ENCODE measurements at places on chromosomes 5 and 9. TPM values are rescaled to one million over a fixed set of nuclear protein-coding genes. Genes with fewer than 3 reads are reported as not detected.

GRCh38 chr5:172064766-172065165 is 58.3 kb upstream of the FBXW11 start:
- no peak for DNase-seq

DNA sequence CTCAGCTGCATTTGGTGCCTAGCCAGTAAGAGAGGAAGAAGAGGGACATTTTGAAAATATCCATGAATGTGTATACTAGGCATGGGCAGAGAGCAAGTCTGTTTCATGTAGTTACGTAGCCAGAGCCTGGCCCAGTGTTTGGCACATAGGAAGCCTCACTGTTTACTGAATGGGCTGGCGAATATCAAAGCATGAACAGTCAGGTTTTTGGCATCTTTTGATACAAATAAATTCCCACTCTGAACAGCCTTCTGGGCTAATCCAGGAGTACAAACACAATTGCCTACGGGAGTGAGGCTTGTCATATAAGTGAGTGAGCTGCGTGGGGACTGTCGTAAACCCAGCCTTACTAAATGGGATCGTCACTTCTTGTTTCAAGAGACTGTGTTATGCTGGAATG is 253.1 kb upstream of the PANK3 start:
- no peak for DNase-seq

PCDHGA6 gene
- 2.9 TPM for polyA plus RNA-seq

- no peak for DNase-seq
Observed at GRCh38 chr5:150490296-150490669, 17.6 kb upstream of the NDST1 start.

GRCh38 chr9:86541014-86541570 is 186.9 kb upstream of the TUT7 start:
- peak; percentile 78 for DNase-seq

GRCh38 chr9:107351382-107352045 is 68.4 kb downstream of the RAD23B start:
- no peak for DNase-seq

DNA sequence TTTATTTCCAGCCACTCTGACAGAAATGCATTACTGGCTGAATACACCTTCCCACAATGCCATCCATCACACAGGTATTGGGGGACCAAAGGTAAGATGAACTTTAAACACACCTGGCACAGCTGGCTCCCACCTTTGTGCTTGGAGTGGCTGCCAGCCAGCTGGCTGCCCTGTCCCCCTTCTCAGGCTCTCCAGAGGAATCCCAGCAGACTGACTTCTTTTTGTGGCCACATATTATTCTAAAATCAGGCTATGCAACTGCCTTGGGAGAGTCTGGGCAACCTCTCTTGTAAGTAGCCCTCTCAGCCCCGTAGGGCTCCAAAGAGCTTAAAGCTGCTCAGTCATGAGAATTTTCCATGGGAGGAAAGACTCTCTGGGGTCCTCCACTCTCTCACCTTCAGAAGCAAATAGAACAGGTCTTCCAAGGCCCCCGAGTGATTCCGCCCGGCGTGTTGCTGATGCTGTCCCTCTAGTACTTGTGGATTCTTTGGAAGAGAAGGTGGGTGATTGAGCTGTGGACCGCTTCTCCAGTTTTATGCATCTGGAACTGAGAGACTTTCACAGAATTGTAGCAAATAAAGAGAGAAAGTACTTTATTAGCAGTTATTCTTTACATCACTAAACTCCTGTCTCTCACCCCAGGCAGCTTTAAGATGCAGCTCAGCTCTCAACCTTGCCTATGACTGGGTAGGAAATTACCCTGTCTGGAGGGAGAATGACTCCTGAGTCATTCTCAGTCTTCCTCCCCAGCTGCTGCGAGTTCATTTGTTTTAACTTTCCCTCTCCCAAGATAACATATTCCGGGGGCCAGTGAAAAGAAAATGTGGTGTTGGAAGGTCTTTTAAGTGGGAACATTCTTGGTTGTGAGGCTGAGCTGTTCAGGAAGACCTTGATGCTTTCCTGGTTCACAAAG is 159.4 kb upstream of the PITX1 start:
- DNase-seq = no peak

- DNase-seq = no peak
Observed at GRCh38 chr9:116278326-116278725, 124.7 kb downstream of the PAPPA start.

DNA sequence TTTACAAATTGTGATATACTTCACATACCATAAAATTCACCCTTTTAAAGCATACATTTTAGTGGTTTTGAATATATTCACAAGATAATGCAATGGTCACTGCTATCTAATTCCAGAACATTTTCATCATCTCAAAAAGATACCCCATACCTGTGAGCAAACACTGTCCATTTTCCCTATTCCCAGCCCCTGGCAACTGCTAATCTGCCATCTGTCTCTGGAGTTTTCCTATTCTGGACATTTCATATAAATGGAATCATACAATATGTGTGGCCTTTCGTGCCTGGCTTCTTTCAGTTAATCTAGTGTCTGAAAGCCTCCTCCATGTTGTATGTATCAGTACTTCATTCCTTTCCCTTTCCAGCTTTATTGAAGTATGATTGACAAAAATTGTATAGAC is 14.7 kb downstream of the SNX30 start:
- DNase-seq = no peak

- DNase-seq = no peak
Observed at GRCh38 chr5:122680623-122681350, 94.1 kb upstream of the SNX2 start.

DNA sequence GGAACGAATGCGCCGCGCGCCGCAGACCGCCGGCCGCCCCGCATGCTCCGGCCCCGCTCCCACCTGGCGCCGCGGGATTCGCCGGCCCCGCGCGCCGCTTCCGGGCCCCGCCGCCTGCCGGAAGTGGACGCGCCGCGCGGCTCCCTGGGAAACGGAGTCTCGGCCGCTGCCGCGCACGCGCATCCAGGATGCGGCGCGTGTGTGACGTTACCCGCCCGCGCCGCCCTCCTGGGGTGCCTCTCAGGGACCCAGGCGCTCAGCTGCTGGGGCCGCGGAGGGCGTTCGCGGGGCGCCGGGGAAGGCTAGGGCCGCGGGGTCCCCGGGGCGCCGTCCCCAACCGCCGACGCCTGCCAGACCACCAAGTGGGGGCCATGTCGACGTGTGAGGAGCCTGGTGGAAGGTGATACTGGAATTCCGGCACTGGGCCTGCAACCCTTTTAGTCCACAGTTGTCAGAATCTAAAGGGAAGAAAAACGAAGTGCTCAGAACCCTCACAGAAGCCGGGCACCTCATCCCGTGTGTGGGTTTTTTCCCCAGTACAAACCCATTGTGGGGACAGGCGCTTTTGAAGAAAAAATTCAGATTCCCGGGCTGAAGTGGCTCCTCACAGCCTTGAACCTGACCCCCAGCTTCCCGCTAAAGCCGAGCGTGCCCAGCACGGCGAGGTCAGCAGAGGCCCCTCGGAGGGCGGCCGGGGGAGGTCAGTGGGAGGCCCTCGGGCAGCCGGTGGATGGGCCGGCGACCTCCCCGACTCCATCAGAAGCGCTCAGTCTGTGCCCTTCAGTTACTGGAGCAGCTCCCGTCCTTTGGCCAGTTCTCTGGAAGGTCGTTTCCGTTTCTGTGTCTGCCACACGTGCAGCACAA is at the start of gene CLPTM1L:
TSS of gene CLPTM1L (minus strand) at position 125 of the 864 bp plus-strand sequence. CDS start 258 bp downstream, outside the sequence.
- peak; percentile 95 for DNase-seq

Measured in muscle of leg (tissue), 16 donors.